ENCODE measurements at places on chromosomes 11 and 22. TPM values are rescaled to one million over a fixed set of nuclear protein-coding genes. Genes with fewer than 3 reads are reported as not detected.

- H3K4me3 ChIP-seq: no peak overlapping the region
- no peak for DNase-seq
- no peaks in the 10 kb centered on the region for H3K27me3 ChIP-seq
- no peaks in the 10 kb centered on the region for H3K36me3 ChIP-seq
These were observed 1502.7 kb downstream of the TBC1D22A start for GRCh38 chr22:48265000-48265625.

- no peak for DNase-seq
- H3K36me3 ChIP-seq: no peaks in the 10 kb centered on the region
- H3K27ac ChIP-seq: no peak overlapping the region
- no peak overlapping the region for H3K4me3 ChIP-seq
- no peaks in the 10 kb centered on the region for H3K4me1 ChIP-seq
- H3K27me3 ChIP-seq: no peaks in the 10 kb centered on the region
These were observed 20.1 kb upstream of the MRGPRX2 start for GRCh38 chr11:19080579-19080993.

Gene OR5B21
- not detected for total RNA-seq

Gene RFPL3
- not detected for total RNA-seq

DNA sequence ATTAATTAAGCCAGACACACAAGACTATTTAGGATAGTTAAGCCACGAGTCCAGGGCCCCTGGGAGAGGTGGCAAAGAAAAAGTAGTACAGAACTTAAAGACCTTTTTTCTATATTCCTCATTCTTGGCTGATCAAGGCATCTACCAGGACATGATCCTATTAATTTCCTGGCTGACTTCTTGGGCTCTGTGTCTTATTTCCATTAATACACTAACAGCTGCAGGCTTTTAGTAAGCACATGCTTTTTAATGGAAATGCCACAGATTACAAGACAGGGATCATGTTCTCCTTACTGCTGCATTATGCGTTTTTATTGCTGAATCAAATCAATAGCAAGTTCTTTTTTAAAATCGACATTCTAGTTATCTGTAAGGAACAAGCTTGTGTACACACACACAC is 35.2 kb downstream of the BTG4 start:
- no peak overlapping the region for H3K27ac ChIP-seq
- DNase-seq: no peak
- no peaks in the 10 kb centered on the region for H3K4me1 ChIP-seq
- H3K4me3 ChIP-seq: no peak overlapping the region
- no peaks in the 10 kb centered on the region for H3K27me3 ChIP-seq

GRCh38 chr11:46594374-46594700 is 514 bp upstream of the AMBRA1 start:
- DNase-seq: no peak
- peaks cover 12% of the 10 kb centered on the region for H3K4me1 ChIP-seq
- H3K36me3 ChIP-seq: no peaks in the 10 kb centered on the region
- H3K4me3 ChIP-seq: peak overlapping the region; percentile 97

GRCh38 chr11:91081440-91082043 is 858.7 kb upstream of the CHORDC1 start:
- H3K36me3 ChIP-seq: no peaks in the 10 kb centered on the region
- H3K4me3 ChIP-seq: no peak overlapping the region
- H3K4me1 ChIP-seq: 0 out of 2 replicates have a peak, but pooled peaks cover 8% of the 10 kb centered on the region

DNA sequence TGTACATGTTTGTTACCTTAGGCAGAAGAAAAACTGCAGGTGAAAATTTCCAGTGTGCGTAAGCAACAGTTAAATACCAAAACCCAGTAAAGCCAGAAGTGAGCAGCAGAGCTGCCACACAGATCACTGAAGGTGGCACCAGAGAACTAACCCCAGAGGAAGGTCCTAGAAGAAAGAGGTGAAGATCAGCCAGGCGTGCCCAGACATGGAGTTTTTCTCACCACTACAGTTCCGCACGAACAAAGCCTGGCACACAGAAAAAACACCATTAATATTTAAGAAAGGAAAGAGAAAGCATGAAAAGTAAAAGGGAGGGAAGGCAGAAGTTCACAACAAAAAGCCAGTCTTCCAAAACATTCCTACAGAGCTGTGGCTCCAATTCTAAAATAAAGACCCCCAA is 60.7 kb downstream of the STK33 start:
- peaks cover 1% of the 10 kb centered on the region for H3K4me1 ChIP-seq
- no peak overlapping the region for H3K4me3 ChIP-seq
- no peaks in the 10 kb centered on the region for H3K27me3 ChIP-seq

- peaks cover 2% of the 10 kb centered on the region for H3K27me3 ChIP-seq
- H3K36me3 ChIP-seq: no peaks in the 10 kb centered on the region
- peaks cover 7% of the 10 kb centered on the region for H3K4me1 ChIP-seq
- no peak for DNase-seq
- no peak overlapping the region for H3K27ac ChIP-seq
These were observed 13.9 kb downstream of the ATG16L2 start for GRCh38 chr11:72828081-72828567.

Gene GGT5
- not detected for total RNA-seq

Gene OR10V1
- total RNA-seq: not detected

DNA sequence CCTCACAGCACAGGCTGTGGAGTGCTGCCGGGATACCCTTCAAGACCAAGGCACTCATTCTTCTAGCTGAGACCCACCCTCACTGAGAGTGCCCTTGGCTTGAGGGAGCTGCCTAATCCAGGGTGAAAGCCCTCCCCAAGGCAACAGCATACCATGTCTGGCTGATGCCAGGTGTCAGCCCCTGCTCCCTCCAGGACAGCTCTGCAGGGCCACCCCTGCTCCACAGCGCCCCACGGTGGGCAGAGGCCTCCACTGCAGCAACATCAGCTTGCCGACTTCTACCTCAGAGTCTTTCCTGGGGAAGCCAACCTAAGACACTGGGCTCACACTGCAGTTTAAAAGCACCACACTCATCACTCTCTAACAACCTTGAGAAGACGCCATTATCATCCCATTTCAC is 29.0 kb downstream of the TTLL1 start:
- H3K4me3 ChIP-seq: no peak overlapping the region

Gene MAP4K2
- total RNA-seq: 32.3 TPM

Gene OR4A15
- total RNA-seq: not detected

DNA sequence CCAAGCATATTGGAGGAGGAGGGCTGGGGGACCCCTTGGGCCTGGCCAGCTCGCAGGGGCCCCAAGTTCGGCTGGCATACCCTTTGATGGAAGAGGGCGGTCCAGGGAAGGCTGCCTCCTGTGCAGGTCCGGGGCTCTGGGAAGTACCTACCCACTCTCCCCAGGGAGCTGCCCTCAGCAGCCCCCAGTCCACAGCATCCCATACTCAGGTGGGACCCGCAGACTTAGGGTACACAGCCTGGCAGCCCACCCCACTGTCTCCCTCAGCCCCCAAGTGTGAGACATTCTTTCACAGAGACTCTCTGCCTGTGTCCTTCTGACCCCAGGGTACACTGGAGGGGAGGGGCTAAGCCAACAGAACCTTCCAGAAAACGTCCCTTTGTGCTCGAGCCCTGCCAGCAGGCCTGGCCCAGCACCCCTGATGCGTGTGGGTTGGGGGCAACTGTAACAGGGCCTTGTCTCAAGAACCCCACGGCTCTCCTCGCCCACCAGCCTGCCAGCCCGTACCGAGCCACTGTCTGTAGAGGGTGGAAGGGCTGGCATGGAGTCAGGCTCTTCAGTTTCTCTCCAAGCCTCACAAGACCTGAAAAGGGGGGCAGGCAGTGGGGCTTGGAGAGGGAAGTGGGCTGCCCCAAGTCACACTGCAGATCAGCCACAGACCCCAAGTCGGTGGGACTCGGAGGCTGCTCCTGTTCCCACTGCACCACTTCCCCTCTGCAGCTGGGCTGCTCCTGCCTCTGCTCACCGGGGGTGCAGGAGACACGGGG is 7.0 kb upstream of the TNFRSF13C start:
- DNase-seq: no peak
- H3K27ac ChIP-seq: no peak overlapping the region
- H3K4me3 ChIP-seq: no peak overlapping the region
- H3K4me1 ChIP-seq: no peaks in the 10 kb centered on the region

Gene MMP13
- not detected for total RNA-seq

DNA sequence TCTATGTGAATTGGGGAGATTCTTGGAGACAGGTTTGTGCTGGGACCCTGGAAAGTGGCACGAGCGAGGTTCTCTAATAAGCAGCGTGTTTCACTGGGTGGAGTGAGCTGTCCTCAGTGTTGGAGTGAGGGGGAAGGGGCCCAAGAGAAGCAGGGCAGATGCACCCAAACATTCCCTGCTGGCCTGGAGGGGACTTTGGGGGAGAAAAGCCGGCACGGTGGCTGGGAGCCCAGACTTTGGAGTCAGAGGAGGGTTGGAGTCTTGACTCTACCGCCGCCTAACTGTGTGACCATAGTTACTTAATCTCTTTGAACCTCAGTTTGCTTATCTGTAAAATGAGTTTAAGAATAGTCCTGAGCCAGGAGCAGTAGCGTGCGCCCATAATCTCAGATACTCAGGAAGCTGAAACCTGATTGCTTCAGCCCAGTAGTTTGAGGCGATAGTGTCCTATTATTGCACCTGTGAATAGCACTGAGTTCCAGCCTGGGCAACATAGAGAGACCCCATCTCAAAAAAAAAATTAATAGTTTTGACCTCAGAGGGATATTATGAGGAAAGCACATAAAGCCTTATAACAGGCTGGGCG is 614 bp downstream of the NR1H3 start:
- DNase-seq: no peak
- peak overlapping the region; percentile 59 for H3K4me3 ChIP-seq
- peaks cover 33% of the 10 kb centered on the region for H3K4me1 ChIP-seq
- H3K36me3 ChIP-seq: no peaks in the 10 kb centered on the region
- H3K27me3 ChIP-seq: no peaks in the 10 kb centered on the region
- H3K27ac ChIP-seq: peak overlapping the region; percentile 96

Gene MS4A15
- not detected for total RNA-seq

GRCh38 chr11:123185326-123185725 is 9.7 kb downstream of the CLMP start:
- peak; percentile 48 for DNase-seq
- H3K27ac ChIP-seq: peak overlapping the region; percentile 52
- H3K27me3 ChIP-seq: no peaks in the 10 kb centered on the region
- peaks cover 62% of the 10 kb centered on the region for H3K4me1 ChIP-seq
- no peaks in the 10 kb centered on the region for H3K36me3 ChIP-seq
- H3K4me3 ChIP-seq: no peak overlapping the region

Gene KIAA1671
- 27.2 TPM for total RNA-seq

Gene GRIK4
- 2.2 TPM for total RNA-seq

GRCh38 chr22:47371263-47372090 is 609.0 kb downstream of the TBC1D22A start:
- no peaks in the 10 kb centered on the region for H3K36me3 ChIP-seq
- H3K4me3 ChIP-seq: no peak overlapping the region
- no peak overlapping the region for H3K27ac ChIP-seq
- H3K27me3 ChIP-seq: no peaks in the 10 kb centered on the region
- no peaks in the 10 kb centered on the region for H3K4me1 ChIP-seq
- DNase-seq: no peak

- no peaks in the 10 kb centered on the region for H3K4me1 ChIP-seq
- H3K4me3 ChIP-seq: no peak overlapping the region
- H3K36me3 ChIP-seq: no peaks in the 10 kb centered on the region
- H3K27me3 ChIP-seq: no peaks in the 10 kb centered on the region
- DNase-seq: no peak
These were observed 53.4 kb upstream of the HTATIP2 start for GRCh38 chr11:20310137-20310536.

Gene MS4A6A
- total RNA-seq: not detected

Gene OR6T1
- not detected for total RNA-seq

DNA sequence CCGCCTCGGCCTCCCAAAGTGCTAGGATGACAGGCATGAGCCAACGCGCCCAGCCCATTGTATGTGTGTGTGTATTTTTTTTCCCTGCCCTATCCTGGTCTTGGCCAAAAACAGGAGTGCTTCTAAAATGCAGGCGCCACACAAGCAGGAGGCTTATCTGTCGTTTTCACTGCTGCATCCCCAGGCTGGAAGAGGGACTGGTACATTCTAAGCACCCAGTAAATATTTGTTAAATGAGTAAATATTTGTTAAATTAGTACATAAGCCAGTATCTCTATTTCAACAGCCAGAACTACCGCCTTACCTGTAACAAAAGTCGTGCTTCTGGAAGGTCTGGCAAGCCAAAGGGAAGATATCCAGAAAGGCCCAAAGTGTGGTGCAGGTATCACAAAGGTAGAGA is 24.9 kb downstream of the ASCC2 start:
- no peaks in the 10 kb centered on the region for H3K27me3 ChIP-seq
- no peak overlapping the region for H3K4me3 ChIP-seq
- H3K27ac ChIP-seq: no peak overlapping the region
- DNase-seq: no peak

DNA sequence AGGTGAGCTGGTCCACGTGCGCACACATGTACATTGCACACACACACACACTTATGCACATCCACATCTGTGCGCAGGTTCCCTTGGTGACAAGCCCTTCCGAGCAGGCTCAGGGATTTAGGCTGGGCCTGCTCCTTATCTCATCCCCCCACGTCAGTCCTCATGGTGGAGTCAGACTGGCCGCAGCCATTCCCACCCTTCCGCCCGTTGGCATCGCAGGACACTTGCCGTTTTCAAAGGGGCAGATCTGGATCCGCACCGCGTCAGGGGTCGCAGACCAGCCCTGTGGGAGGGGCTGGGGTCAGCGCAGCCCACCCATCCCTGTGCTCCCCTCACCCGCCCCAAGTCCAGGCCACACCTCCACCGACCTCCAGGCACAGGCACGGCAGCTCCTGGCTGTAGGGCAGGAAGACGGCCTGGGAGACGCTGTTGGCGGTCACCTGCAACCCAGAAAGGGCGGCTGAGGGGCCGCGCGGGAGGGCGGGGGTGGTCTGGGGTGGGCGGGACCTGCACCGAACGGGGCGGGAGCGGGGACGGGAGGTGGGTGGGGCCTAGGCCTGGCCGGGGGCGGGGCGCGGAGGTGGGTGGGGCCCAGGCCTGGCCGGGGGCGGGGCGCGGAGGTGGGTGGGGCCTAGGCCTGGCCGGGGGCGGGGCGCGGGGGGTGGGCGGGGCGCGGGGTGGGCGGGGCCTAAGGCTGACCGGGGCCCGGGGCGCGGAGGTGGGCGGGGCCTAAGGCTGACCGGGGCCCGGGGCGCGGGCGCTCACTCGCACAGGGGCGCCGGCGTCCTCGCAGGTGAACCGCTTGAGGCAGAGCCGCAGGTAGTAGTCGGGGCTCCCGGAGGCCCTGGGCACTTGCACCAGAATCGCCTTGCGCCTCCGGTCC is 13.3 kb downstream of the IL17REL start:
- DNase-seq: peak; percentile 80
- H3K4me1 ChIP-seq: no peaks in the 10 kb centered on the region
- H3K4me3 ChIP-seq: peak overlapping the region; percentile 59
- no peak overlapping the region for H3K27ac ChIP-seq

Gene CRYBB2
- 1.0 TPM for total RNA-seq

Gene KRTAP5-8
- total RNA-seq: not detected
